CD4-positive, alpha-beta T cell (primary cell): ENCODE measurements at places on chromosomes 1 and 21.
A peak's percentile ranks its signal among the peaks of the same experiment; 100 is the strongest.

DNA sequence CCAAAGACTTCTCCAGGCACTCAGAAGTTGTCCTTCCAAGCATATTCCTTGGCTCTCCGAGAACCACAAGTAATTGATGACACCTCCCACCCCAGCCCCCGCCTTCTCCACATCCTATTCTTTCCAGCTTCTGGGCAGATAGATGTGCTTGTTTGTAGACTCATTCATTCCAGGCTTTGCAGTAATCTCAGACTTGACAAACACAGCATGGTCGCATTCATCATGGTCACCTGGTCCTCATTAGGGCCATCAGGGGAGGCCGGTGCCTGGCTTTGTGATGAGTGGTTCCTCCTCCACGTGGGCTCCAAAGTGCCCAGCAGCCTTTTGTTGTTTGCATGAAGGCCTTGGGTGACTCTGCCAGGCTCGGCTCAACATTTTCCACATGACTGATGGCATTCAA is 28.5 kb upstream of the KCNE2 start:
- H3K4me1 ChIP-seq = no peaks in the 10 kb centered on the region
- no peak overlapping the region for H3K27ac ChIP-seq
- H3K36me3 ChIP-seq = no peaks in the 10 kb centered on the region
- no peak for DNase-seq
- no peak overlapping the region for H3K4me3 ChIP-seq
- H3K27me3 ChIP-seq = no peaks in the 10 kb centered on the region

- peaks cover 36% of the 10 kb centered on the region for H3K27me3 ChIP-seq
- H3K4me3 ChIP-seq = no peak overlapping the region
- no peaks in the 10 kb centered on the region for H3K36me3 ChIP-seq
- DNase-seq = no peak
- H3K27ac ChIP-seq = no peak overlapping the region
- H3K4me1 ChIP-seq = no peaks in the 10 kb centered on the region
Observed at GRCh38 chr1:208335371-208336136, 91.4 kb upstream of the PLXNA2 start.

DNA sequence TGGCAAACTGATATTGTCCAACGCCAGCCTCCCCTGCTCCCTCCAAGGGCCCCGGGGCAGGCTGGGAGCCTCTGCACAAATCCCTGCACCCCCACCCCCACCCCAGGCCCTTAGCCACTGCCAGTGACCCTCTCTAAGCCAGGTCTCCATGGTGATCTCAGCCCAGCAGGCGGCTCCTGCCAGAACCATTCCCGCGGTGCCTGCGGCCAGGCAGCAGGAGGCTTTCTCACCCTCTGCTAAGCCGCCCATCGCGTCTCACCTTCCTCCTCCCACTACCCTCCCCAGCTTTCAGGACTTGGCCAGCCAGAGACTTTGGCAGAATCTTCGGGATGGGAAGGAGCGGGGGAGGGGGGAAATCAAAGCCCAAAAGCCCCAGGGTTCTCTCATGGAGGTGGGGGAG is 46.8 kb upstream of the WASF2 start:
- DNase-seq = no peak
- H3K27ac ChIP-seq = no peak overlapping the region
- no peak overlapping the region for H3K4me3 ChIP-seq
- H3K27me3 ChIP-seq = no peaks in the 10 kb centered on the region

- H3K36me3 ChIP-seq = peaks cover 19% of the 10 kb centered on the region
- H3K27ac ChIP-seq = peak overlapping the region; percentile 68
- no peaks in the 10 kb centered on the region for H3K27me3 ChIP-seq
- peak overlapping the region; percentile 11 for H3K4me3 ChIP-seq
Observed at GRCh38 chr1:156489166-156489934, 11.2 kb downstream of the MEF2D start.

GRCh38 chr1:41492341-41492848 is 7.9 kb upstream of the EDN2 start:
- H3K36me3 ChIP-seq = no peaks in the 10 kb centered on the region
- peaks cover 14% of the 10 kb centered on the region for H3K4me1 ChIP-seq
- H3K4me3 ChIP-seq = no peak overlapping the region
- no peak for DNase-seq
- no peak overlapping the region for H3K27ac ChIP-seq

- no peaks in the 10 kb centered on the region for H3K27me3 ChIP-seq
- no peaks in the 10 kb centered on the region for H3K4me1 ChIP-seq
- no peak overlapping the region for H3K4me3 ChIP-seq
Observed at GRCh38 chr1:97123717-97124431, 402.3 kb downstream of the PTBP2 start.

DNA sequence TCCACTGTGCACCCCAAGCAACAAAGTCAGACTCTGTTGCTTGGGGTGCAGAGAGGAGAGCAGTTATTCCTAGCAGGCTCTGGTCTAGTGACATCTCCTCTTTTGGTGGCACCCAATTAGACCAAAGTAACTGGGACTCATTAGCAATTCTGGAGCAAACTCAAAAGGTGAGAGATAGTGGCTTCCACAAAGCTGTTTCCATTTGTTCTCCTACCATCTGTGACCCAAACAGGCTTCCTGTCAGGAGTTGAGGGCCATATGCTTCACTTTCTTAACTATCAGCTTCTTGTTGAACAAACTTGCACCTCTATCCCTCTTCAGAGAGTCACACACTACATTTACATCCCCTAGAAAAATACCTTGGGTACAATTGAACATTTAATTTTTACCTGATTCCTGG is 1.5 kb upstream of the ATXN7L2 start:
- no peak overlapping the region for H3K27ac ChIP-seq
- DNase-seq = no peak
- no peaks in the 10 kb centered on the region for H3K36me3 ChIP-seq
- no peak overlapping the region for H3K4me3 ChIP-seq
- peaks cover 25% of the 10 kb centered on the region for H3K4me1 ChIP-seq

DNA sequence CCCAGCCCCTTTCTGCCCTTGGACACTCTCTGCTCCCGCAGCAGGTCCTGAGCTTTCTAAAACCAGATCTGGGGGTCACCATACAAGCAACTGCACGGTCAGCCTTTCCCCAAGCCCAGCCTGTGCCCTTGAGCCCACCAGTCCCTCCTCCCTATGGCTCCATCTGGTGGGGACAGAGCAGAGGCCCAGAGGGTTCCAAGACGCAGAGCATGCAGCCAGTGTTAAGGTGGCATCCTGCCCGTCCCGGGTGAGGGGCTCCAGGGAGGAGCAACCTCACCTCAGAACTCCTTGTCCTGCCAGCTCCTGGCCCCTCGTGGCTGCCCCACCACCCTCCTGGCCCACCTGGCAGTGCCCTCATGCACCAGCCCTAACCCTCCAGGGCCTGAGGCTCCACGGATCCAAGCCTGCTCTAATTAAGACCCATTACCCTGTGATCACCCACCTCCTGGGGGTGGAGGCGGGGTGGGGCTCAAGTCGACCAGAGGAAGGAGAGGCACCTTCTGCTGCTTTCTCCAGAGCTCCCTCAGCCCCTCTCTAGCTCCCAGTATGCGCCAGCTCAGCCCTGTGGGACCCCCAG is 8.5 kb downstream of the CHD5 start:
- no peak overlapping the region for H3K27ac ChIP-seq
- H3K4me3 ChIP-seq = no peak overlapping the region

- peaks cover 13% of the 10 kb centered on the region for H3K27me3 ChIP-seq
- no peaks in the 10 kb centered on the region for H3K36me3 ChIP-seq
- H3K4me1 ChIP-seq = no peaks in the 10 kb centered on the region
Observed at GRCh38 chr1:214363386-214363785, 82.4 kb downstream of the SMYD2 start.

- DNase-seq = no peak
- H3K27me3 ChIP-seq = no peaks in the 10 kb centered on the region
- no peak overlapping the region for H3K4me3 ChIP-seq
- no peaks in the 10 kb centered on the region for H3K36me3 ChIP-seq
- H3K4me1 ChIP-seq = no peaks in the 10 kb centered on the region
- H3K27ac ChIP-seq = no peak overlapping the region
Observed at GRCh38 chr1:34013958-34014737, 150.3 kb downstream of the HMGB4 start.

GRCh38 chr1:76482272-76482671 is 385.0 kb upstream of the ST6GALNAC5 start:
- H3K4me3 ChIP-seq = no peak overlapping the region
- H3K36me3 ChIP-seq = no peaks in the 10 kb centered on the region
- DNase-seq = no peak
- no peaks in the 10 kb centered on the region for H3K4me1 ChIP-seq
- H3K27ac ChIP-seq = no peak overlapping the region

GRCh38 chr1:182570611-182570970 is 18.5 kb downstream of the RNASEL start:
- no peak overlapping the region for H3K4me3 ChIP-seq
- peaks cover 26% of the 10 kb centered on the region for H3K36me3 ChIP-seq
- H3K27me3 ChIP-seq = no peaks in the 10 kb centered on the region
- no peak overlapping the region for H3K27ac ChIP-seq
- DNase-seq = no peak

DNA sequence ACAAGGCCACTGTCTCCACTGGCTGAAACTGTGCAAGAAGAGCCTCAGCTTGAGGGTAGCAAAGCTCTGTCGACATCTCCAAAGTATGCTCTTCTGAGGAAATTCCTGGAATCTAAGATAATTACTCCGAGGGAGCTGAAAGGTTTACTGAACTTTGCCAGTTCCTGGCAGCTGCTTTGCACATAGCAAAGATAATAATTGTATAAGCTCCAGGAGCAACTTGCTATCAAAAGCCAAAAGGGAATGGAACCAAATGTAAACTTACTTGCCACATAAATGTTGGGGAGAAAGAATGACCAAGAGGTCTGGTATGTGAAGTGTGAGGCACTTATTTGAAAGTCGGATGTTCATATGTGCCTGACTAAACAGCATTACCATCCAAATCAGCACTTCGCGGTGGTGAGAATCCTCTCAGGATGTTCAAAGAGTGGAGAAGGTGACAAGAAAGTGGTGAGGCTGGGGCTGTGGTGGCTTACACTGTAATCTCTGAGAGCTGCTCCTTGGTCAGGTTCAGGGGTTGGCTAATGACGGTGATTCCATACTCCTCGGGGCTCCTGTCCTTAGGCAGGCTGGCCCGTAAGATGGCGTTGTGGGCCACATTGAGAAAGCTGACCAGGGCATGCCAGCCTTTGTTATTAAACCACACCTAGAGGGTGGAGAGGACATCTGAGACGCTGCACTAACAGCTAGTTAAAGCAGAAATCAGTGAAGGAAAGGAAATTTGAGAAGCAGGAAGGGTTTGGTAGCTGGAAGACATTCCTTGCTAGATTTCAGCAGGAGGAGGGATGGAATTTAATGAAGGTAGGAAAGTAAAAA is 100.0 kb downstream of the ABCA4 start:
- no peak for DNase-seq
- H3K4me1 ChIP-seq = peaks cover 7% of the 10 kb centered on the region
- H3K27me3 ChIP-seq = no peaks in the 10 kb centered on the region
- H3K27ac ChIP-seq = no peak overlapping the region
- no peak overlapping the region for H3K4me3 ChIP-seq

- H3K4me1 ChIP-seq = peaks cover 19% of the 10 kb centered on the region
- H3K27me3 ChIP-seq = no peaks in the 10 kb centered on the region
- H3K4me3 ChIP-seq = no peak overlapping the region
- H3K27ac ChIP-seq = no peak overlapping the region
- no peak for DNase-seq
Observed at GRCh38 chr1:108075055-108075454, 110.1 kb upstream of the VAV3 start.

- no peaks in the 10 kb centered on the region for H3K27me3 ChIP-seq
- peaks cover 28% of the 10 kb centered on the region for H3K36me3 ChIP-seq
- no peak overlapping the region for H3K27ac ChIP-seq
- H3K4me1 ChIP-seq = no peaks in the 10 kb centered on the region
Observed at GRCh38 chr1:100009458-100009857, 39.7 kb downstream of the SLC35A3 start.
